ENCODE measurements at places on chromosomes 4 and X.

DNA sequence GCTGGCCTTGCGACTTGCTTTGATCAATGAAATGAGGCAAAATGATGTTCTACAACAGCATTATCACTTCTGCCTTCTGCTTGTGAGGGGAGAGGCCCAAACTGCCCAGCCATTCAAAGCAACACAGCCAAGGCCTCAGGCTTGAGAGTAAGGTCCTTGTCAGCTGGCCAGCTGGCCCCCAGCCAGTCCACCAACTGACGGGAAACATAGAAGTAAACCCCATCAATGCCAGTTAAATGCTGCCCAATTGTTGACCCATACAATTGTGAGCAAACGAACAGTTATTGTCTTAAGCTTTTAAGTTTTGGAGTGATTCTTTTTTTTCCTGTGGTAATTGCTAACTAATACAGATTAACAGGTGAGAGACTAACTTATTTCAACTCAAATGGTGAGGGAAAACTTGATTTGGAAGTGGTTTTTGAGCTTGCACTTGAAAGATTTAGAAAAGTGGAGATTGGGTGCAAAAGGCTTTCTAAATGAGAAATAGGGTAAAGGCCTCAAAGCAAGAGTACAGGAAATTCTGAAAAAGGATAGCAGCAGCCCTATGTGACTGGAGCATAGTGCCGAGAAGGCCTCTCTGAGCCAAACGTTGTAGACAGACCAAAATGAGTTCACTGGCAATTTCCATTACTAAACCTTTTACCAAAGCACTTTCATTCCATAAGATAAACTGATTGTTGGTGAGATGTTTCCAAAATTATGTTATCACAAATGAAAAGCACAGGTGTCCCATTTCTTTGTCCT, 66.9 kb downstream of the ARHGEF38 start:
- no peak for DNase-seq

DNA sequence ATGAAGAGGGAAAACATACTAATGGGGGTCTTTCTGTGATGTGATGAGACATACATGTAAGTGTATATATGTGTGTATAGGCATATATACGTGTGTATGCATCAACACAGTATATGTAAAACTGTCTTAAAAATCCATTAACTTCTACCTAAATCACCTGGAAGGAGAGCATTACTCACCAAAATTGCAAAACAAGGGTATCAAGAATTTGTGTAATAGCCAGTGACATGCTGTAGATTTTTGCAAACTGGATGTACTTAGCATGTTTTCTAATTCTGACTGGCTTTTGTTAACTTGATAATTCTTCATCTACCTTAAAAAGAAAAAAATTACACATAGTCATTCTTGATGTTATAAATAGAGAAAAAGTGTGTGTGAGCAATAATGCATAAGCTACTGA, 104.7 kb downstream of the PRRG1 start:
- no peak for DNase-seq

DNA sequence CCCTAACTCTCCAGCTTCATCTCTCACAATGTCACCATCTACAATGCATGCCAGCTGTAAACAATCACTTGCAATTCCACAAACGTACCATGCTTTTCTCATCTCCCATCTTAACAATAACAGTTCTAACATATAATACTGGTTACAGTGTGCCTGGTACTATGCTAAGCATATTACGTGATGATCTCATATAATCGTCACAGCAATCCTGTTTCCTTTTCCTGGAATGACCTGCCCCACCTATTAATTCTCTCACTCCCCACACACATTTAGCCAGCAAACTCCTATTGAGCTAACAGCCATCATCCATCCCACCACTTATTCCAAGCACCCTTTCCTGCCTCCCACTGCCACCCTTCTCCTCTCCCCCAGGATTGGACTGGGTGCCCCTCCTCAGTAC, 7.9 kb downstream of the JCHAIN start:
- DNase-seq, result no peak

DNA sequence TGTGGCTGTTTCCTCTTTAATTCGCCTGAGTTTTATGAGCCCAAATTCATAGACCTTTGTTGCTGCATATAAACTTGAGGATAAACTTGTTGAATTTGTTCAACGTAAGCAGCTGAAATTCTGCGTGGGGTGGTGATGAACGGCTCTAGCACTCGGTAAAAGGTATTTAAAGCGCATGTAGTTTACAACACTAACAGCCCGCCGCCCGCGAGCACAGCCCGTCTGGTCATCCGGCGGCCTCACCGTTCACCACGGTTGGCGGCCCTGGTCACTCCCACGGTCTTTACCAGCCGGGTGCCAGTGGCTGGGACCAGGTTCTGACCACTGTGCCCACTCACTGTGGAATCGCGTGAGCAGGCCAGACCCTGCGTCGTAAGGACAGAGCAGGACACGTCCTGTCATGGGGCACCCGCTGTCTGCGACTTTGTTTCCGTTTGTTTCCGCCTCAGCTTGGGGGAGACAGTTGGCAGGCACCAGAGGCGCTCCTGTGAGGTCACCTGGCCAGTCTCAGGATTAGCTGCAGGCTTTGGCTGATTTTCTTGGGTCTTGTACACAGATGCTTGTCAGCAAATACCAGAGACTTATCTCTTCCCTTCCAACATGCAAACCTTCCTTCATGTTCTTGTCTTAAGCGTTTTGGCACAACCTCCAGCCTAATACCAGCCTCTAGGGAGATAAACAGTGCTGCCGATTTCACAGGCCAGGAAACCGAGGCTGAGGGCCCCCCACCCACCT, 36.8 kb upstream of the SPON2 start:
- no peak for DNase-seq

- DNase-seq, result no peak
Measured at GRCh38 chr4:100736641-100737451, 219.0 kb upstream of the EMCN start.

GRCh38 chr4:114866901-114867670, 246.3 kb downstream of the NDST4 start:
- DNase-seq, result no peak

GRCh38 chr4:188297873-188298272, 158.6 kb downstream of the TRIML1 start:
- no peak for DNase-seq

GRCh38 chr4:3112201-3112600, 37.7 kb downstream of the HTT start:
- DNase-seq, result no peak
